NCI-H460 (cell line): ENCODE measurements at places on chromosomes 16 and 17. TPM values are rescaled to one million over a fixed set of nuclear protein-coding genes. Genes with fewer than 3 reads are reported as not detected.
A peak's percentile ranks its signal among the peaks of the same experiment; 100 is the strongest.

- no peak for DNase-seq
Measured at GRCh38 chr16:85370543-85370880, 242.6 kb upstream of the GSE1 start.

GRCh38 chr17:68969101-68969500 lies 13.9 kb upstream of the ABCA8 start:
- DNase-seq, result no peak

DNA sequence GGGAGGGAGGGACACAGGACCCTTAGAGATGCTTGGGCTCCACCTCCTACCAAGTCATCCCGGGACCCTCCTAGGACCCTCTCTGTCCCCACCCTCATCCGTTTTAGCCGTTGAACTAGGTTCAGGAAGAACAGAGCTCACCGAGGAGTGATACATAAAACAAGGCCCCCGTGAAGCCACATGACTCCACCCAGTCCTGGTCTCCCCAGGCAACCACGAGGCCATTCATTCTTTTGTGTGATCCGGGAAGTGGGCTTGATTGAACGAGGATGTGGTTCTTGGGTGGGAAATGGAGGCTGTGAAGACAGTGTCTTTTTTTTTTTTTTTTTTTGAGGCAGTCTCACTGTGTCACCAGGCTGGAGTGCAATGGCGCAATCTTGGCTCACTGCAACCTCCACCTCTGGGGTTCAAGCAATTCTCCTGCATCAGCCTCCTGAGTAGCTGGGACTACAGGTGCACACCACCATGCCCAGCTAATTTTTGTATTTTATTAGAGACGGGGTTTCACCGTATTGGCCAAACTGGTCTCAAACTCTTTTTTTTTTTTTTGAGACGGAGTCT lies 14.8 kb downstream of the TRARG1 start:
- no peak for DNase-seq

DNA sequence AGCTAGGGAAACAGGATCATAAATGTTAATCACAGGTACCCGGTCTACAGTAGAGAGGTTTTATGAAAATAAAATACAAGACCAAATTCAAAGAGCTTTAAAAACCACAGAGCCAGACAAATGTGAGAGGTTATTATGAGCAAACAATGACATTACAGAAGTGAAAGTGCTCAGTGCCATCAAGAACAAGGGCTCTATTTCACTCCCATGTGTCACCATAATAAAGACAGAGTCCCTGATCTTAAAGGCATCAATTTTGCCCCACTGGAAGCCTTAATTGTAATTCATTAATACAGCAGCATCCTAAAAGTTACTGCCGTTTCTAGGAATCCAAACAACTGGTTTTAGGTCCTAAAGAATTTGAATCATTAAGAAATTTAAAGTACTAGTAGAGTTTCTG lies 43.7 kb upstream of the CDRT4 start:
- no peak for DNase-seq

DNA sequence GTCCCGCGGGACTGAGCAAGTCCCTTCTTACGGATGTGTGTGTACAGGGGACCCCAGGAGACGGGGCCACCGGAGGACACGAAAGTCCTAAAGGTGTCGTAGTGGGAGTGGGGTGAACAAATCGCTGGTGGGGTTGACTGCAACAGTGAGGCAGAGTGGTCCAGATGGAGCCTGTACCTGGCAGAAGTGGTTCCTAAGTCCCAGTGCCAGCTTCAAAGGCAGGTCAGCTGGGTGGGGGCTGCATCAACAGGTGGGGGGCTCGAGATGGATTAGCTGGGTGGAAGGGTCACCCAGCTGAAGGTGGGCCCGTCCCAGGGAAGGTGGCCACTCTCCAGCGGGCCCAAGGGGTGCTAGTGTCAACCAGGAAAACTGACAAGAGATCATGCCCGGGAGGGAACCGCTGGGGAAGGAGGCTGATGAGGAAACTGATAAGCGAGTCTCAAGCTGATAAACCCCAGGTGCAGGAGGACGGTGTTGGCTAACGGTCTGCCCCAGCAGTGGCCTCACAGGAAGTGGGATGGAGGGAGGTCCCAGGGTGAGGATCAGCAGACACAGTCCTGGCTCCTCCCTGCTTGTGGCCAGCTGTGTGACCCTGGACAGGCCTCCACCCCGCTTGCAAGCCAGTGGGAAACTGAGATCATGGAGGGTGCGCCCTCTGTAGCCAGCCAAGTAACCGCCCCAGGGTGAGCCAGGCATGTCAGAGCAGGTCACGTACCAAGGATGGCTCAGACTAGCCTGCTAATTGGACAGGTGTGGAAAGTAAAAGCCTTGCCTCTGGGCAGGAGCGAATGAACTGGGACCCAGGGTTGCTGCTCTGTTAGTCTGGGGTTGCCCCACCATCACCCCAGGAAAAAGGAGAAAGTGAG lies 1.0 kb downstream of the ORAI3 start:
- peak; percentile 65 for DNase-seq

DNA sequence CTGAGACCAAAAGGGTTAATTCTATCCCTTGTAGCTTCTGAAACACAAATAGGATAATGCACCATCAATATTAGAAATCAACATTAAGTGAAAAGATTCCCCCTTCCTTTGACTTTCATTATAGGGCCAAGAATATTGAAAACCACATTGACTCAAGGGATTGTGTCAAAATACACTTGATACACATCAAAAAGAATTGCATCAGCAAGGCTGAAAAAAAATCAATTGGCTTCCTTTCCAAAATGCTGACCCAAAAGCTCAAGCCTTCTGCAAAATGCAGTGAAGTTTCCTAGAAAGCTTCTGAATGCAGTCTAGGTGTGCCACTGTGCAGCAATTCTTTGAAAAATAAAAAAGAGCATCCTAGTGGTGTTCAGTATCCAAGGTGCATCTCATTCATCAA lies 674.4 kb downstream of the TOX3 start:
- DNase-seq, result no peak

DNA sequence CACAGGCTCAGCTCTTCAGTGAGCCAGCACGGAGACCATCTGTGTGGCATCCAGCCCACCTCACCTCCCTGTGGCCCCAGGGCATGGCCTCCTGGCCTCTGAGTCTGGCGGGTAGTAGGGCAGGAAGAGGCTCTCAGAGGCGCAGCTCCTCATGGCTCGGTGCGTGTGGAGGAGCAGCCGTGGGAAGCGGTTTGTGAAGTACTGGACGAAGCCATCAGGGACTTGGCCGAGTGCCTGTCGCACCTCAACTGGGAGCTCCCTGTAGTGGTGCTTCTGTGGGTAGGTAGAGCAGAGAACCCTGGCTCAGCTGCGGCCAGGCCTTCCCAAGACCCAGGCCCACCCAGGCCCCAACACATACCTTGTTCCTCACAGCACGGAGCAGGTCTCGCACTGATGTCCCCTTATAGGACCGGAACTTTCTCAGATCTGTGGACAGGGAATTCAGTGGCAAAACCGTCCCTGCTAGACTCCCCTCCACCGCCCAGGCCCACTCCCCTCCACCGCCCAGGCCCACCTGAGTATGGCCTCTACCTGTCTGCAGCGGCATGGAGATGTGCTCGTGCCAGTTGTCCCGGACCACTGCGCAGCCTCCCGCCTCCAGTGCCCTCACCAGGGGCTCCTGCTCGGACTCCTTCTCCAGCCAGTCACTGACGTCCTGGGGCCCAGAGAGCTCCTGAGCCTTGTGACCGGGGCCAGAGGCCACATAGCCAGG lies 12.2 kb downstream of the PLK1 start:
- no peak for DNase-seq

GRCh38 chr17:82598256-82599119 lies 49.8 kb downstream of the WDR45B start:
- DNase-seq, result no peak

- no peak for DNase-seq
Measured at GRCh38 chr16:57263541-57264351, 18.7 kb downstream of the ARL2BP start.

- no peak for DNase-seq
Measured at GRCh38 chr16:56870276-56870888, 5.4 kb downstream of the SLC12A3 start.

- DNase-seq, result peak; percentile 92
Measured at GRCh38 chr16:67184995-67185650, 1.4 kb upstream of the MATCAP1 start.

- DNase-seq, result no peak
Measured at GRCh38 chr17:17681744-17682292, 560 bp downstream of the RAI1 start.

DNA sequence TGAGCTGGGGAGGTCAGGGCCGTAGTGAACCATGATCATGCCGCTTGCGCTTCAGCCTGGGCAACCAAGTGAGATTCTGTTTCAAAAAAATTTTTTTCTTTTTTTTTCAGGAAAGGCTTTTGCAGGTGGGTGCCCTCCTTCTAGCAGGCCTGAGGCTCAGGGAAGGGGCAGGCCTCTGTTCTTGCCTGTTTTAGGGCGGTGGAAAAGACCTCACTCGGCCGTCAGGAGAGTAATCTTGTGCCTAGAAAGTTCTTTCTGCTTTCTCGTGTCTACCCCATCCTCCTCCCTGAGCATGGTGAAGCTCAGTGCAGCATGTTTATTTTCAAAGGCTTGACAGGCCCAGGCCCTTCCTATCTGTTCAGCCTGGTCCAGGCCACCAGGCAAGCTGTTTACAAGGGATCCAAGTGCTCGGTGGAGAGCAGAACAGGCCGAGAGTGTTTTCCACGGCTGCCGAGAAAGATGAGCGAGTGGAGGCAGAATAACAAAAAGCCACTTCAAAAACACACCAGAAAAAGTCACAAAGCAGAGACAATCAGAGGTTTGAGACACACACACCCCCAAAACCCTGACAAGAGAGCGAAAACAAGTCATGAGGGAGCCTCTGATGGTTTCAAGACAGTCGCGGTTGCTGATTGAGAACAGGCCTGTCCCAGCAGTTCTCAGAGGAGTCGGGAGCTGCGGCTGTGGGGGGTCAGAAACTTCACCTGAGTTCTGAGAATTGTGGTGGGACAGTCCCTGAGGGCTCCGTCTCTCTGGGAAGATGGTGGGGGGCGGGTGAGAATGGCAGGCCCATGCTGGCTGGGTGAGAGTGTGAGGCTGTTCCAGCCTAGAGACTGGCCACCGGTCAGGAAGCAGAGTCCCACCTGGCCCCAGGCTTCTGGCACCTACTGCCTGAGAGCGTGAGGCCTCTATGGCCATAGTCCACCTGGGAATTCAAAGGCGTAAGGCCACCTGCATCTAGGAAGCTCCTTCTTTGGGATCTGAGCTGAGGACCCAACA lies 37.5 kb upstream of the CCR7 start:
- DNase-seq, result no peak

- no peak for DNase-seq
Measured at GRCh38 chr17:9002606-9003354, 18.5 kb upstream of the NTN1 start.

DNA sequence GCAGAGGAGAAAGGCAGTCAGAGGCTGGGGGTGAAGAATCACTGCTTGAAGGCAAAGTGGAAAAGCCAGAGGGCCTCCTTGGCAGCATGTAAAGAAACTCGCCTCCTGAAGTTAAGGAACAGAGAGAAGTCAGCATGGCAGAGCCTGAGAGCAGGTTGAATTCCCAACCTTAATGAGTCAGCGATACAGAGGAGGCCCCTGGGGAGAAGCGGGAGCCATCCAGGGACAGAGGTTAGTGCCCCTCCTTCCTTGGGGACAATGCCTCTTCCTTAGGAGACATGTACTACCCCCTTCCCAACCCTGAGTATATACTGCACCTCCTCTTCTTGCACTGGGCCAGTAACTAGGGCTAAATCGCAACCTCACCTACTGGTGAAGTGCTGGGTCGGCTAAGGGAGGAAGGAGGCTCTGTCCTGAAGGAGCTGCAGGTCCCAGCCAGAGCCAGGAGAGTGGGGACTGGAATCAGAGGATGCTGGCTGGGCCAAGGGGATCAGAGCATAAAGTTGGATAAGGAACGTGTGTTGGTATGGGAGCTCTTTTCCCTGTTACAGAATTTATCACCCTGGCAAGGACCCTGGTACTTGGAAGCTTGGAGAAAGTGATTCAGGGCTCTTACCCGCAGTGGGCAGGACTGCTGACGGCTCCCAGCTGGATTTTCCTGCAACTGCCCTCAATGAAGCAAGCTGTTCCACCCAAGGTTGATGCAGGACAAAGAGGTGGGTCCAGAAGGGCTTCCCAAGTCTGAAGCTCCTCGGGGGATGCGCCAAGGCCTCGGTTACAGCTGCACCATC lies 5.4 kb upstream of the AANAT start:
- no peak for DNase-seq

Gene SLC2A4
- total RNA-seq, result not detected in 2 replicates

Gene ABCA9
- 0.02 TPM in 1 of 2 replicates, not detected in the other for total RNA-seq

Gene EVPLL
- total RNA-seq, result not detected in 2 replicates

Gene SPIRE2
- 29.1 and 34.1 TPM in 2 replicates for total RNA-seq

Gene CD300LB
- total RNA-seq, result not detected in 2 replicates

Gene NTN1
- total RNA-seq, result 0.69 and 0.87 TPM in 2 replicates

Gene TERB1
- 0.20 TPM in 1 of 2 replicates, not detected in the other for total RNA-seq

Gene CLEC3A
- not detected in 2 replicates for total RNA-seq

Gene PPP1R27
- total RNA-seq, result not detected in 2 replicates

Gene SF3B3
- total RNA-seq, result 159 and 190 TPM in 2 replicates

Gene KRTAP2-2
- total RNA-seq, result not detected in 2 replicates

Gene TAT
- 0.02 TPM in 1 of 2 replicates, not detected in the other for total RNA-seq

Gene SGF29
- 21.6 and 23.8 TPM in 2 replicates for total RNA-seq
